ENCODE measurements at places on chromosomes 2 and 18.

- DNase-seq, result no peak
These were observed 597.2 kb upstream of the ZEB2 start for GRCh38 chr2:145116834-145117725.

GRCh38 chr2:204108330-204108751, 171.8 kb downstream of the ICOS start:
- no peak for DNase-seq

GRCh38 chr2:26581991-26582842, 58.9 kb downstream of the CIB4 start:
- DNase-seq, result no peak

GRCh38 chr2:134399096-134399495, 145.2 kb downstream of the MGAT5 start:
- DNase-seq, result no peak

DNA sequence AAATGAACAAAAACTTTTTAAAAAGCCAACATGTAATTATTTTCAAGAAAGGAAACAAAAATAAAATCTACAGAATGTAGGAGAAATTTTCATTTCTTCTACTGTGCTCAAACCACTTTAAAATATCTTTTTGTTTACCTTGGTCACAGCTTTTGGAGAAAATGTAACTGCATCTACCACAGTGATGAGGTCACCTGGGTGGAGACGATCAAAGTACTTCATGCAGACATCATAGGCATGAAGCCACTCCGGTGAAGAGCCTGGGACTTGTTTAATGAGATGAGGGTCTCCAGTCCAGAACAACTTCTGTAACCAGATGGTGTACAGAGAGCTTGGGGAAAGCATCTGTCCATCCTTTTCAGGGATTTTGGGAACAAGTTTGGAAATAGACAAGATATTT, 285.8 kb downstream of the NBAS start:
- DNase-seq, result no peak

DNA sequence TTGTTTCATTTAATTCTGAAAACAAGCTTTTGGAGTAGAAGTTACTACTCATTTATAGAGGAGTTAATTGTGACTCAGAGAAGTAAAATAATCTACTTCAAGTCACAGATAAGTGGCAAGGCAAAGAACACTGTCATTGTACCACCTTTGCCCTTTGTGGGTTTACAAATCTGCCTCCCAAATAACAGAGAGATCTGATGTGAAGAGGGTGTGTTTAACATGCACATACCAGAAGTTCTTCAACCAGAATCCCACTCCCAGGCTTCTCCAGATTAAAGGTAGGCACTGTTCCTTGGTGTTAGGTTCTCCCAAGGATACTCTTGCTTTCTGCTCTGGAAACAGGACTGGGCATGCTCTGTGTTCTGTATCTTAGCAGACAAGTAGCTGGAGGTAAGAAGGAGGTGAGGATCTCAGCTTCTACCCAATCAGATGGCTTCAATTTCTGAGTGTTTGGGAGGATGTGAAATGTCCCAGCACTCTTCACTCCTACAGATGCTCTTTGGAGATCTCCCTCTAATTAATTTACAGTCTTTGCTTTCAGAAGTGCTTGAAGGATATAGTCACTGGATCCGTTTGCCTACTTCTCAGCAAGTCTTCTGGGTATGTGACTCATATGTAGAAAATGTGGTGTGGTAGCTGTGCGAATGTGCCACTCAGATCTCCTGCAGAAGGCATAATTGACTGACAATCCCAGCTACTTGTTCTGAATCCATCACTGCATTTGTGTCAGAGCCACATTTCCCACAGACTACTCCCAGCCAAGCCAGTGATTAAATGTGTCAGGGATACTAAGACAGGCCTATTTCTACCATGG, 111.1 kb downstream of the KLHL14 start:
- DNase-seq, result no peak

- no peak for DNase-seq
These were observed 275.6 kb downstream of the SLC4A3 start for GRCh38 chr2:219902891-219903552.

GRCh38 chr2:52117299-52117698, 1085.4 kb upstream of the NRXN1 start:
- no peak for DNase-seq

DNA sequence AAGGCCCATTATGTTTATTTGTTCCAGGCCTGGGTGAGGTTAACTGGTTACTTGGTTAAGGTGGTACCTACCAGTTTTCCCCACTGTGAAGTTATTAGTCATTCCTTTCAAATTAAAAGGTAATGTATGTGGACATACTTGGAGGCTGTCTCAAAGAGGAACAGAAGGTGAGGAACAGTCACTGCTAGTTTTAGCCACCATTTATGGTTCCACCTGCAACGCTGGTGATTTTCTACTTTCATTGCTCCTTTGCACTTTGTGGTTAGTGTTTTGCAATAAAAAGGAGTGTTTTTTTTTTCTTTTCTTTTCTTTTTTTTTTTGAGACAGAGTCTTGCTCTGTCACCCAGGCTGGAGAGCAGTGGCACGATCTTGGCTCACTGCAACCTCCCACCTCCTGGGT, 6.1 kb upstream of the ST6GAL2 start:
- DNase-seq, result no peak

DNA sequence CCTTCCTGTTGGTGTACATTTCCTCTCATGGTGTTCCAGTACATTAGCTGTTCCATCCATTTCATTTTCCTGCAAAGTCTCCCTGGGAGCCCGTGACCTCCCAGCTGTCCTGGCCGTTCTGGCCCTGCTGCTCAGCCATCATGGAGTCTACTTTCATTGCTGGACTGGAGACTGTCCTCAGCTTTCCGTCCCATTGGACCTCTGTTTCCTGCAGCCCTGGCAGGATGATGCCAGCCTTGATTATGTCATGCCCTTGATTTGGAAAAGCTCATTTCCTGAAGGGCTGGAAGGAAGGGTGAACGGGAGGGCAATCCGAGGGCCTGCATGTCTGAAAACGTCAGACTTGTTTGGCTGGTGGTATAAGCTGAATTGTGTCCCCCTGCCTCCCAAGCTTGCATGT, 205.5 kb upstream of the HS6ST1 start:
- no peak for DNase-seq

- DNase-seq, result no peak
These were observed 243.4 kb downstream of the SLC8A1 start for GRCh38 chr2:40208463-40208862.

DNA sequence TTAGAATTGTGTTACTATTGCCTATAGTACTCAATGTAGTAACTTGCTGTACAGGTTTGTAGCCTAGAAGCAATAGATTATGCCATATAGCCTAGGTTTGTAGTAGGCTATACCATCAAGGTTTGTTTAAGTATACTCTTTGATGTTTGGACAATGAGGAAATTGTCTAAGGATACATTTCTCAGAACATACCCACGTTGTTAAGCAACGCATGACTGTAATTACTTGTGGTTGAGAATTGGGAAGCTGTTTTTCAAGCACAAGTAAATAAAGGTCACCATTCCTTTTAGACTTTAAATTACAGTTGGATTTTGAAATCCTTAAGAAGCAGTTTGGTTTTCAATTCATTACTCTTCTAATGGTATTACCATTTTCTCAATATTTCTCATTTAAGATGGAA, 89.8 kb upstream of the KCNH7 start:
- DNase-seq, result no peak

- no peak for DNase-seq
These were observed 259.8 kb downstream of the LOXHD1 start for GRCh38 chr18:46397174-46397573.

GRCh38 chr2:207870814-207871213, 101.1 kb upstream of the FZD5 start:
- DNase-seq, result no peak

DNA sequence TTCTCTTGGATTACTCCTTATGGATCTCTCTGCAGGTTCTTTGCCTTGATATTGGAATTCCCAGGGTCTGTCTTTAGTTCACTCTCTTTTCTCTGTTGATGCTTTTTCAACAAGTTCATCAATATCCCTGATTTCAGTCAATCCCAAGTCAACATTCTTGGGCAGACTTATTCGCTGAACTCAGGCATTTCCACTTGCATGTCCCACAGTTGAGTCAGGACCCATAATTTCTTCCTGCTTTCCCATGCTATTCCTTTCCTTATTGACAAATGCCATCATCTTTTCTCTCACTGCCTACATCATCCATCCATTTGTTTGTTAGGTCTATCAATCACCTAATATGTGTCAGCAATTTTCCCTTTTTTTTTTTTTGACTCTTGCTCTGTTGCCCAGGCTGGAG, 11.6 kb downstream of the GPD2 start:
- no peak for DNase-seq

DNA sequence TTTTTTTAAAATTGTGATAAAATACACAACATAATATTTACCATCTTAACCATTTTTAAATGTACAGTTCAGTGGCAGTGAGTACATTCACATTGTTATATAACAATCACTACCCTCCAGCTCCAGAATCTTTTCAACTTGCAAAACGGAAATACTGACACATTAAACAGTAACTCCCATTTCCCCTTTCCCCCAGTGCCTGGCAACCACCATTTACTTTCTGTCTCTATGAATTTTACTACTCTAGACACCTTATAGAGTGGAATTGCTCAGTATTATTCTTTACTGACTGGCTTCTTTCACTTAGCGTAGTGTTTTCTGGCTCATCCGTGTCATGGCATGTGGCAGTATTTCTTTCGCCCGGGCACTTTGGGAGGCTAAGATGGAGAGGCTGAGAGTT, 32.6 kb downstream of the FASTKD2 start:
- no peak for DNase-seq

DNA sequence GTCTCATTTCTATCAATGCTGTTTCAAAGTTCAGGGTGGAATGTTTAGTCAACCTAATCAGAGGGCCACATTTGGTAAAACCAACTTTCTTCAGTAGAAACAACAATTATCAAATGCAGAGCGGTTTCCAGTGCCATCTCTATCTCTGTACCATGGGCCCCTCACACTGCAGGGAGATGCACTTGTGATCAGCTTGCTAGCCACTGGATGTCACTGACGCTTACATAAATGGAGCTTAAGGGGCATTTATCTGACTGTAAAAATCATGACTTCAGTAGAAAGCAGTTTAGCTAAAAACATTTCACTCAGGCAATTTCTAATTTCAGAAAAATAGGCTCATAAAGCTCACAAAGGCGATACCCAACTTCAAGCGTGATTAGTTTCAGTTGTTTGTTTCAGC, 678.0 kb downstream of the ZEB2 start:
- DNase-seq, result no peak

- no peak for DNase-seq
These were observed 45.5 kb downstream of the KIF5C start for GRCh38 chr2:148920559-148920958.

DNA sequence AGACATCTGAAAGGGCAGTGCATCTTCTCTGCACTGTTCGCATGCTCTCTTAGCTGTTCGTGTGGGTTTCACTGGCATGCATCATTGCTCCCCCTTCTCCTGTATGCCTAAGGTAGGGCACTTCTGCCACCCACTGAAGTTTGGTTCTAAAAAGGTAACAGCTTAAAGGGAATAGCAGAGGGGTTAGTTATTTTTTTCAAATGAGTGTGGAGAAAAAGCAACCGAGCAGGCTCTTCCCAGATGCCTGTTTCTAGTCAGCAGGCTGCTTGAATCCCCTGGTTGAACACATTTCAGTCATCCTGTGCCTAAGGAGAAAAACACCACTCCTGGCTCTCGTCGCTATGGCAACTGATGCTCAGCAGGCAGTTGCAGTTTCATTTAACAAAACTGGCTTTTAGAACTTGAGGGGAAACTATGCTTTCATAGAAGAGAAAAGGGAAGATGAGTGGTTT, 69.8 kb upstream of the GALNT3 start:
- DNase-seq, result no peak

- DNase-seq, result no peak
These were observed 95.8 kb downstream of the SLC25A12 start for GRCh38 chr2:171798156-171798820.

DNA sequence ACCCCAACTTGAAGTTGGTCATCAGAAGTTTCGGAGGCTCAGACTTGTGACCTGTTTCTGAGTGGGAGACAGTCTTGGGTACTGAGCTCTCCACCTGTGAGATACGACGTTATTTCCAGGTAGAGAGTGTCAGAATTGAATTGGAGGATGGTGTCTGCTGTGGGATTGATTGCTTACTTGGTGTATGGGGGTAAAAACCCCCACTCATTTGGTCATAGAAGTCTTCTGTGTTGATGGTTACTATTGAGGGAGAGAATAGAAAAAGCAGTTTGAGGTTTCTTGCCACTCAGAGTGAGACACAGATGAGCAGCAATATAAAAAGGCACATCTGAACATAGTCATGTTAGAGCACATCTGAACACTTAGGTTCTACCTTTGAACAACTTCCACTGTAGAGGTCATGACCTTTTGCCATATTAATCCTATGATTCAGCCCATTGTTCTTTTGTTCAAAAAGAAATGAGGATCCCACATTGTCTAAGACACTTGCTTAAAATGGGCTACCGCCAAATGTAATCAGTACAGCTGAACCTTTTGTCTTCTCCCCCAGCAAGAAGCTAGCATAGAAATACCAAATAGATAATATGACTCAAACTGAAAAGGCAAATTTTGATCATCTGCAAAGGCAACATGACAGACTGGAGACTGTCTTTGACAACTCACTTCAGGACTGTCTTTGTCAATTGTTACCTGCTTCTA, 73.3 kb downstream of the NAB1 start:
- no peak for DNase-seq

Data from NCI-H526 treated with DMSO at 0.1 percent for 48 hours (cell line).